Activated CD8-positive, alpha-beta memory T cell treated with anti-CD3 and anti-CD28 coated beads for 36 hours (primary cell): ENCODE measurements at places on chromosomes 7 and 10. TPM values are rescaled to one million over a fixed set of nuclear protein-coding genes. Genes with fewer than 3 reads are reported as not detected.

STEAP4 gene
- not detected for total RNA-seq

HABP2 gene
- not detected for total RNA-seq

MACC1 gene
- 0.80 TPM for total RNA-seq

XRCC2 gene
- 20.2 TPM for total RNA-seq

ZNF488 gene
- total RNA-seq, result 0.34 TPM

SPAG6 gene
- total RNA-seq, result not detected
